Stimulated activated CD8-positive, alpha-beta memory T cell treated with anti-CD3 and anti-CD28 coated beads, Interleukin-15, amount 100 ng/mL, for 48 hours (primary cell): ENCODE measurements at places on chromosomes 16 and 17.

DNA sequence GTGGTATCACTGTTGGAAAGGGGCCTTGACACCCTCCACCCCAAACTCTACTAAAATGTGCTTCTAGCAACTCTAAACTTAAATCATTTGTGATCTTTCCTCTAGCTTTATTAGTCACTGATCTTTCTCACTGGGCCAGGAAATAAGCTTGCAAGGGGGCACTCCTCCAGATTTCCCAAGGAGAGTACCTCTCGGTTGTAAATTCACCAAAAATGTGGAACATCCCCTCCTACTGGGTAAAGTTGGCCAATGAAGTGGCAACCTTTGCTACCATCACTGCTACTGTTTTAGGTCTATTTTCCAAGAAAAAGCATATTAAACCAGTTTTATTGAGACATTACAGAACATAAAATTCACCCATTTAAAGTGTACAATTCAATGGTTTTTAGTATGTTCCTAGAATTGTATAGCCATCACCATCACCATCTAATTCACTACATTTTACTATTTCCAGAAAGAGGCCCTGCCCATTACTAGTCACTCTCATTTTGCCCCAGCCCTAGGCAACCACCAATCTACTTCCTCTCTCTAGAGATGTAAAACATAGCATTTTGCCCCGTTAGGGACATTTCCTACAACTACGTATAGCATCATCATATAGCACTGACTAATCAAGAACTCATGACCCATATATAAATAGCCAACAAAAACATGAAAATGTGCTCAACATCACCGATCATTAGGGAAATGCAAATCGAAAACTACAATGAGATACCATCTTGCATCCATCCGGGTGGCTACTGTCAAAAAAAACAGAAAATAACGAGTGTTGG lies 44.6 kb upstream of the ADCY9 start:
- no peak for DNase-seq

GRCh38 chr17:8623591-8623990 lies 6.9 kb downstream of the MYH10 start:
- DNase-seq = no peak

DNA sequence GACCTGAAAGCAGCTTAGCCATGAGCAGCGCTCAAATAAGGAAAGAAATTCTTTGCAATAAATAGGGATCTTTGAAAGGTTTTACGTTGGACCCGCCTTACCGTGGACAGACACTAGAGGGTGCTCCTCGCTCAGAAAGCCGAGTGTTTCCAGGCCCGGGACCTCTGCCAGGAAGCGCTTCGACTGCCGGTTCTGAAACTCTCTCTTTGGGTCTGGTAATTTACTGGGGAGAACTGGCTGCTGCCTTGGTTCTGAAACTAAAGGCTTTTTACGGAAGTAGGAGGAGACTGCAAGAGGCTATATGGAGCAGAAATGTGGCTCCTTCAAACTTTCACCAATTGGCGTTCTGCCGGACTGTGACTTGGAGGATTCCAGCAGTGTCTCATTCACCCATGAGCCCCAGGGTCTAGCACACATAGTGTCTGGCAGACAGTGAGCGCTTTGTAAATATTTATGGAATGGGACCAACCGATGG lies 45.6 kb upstream of the HOXB9 start:
- DNase-seq = peak; percentile 35

DNA sequence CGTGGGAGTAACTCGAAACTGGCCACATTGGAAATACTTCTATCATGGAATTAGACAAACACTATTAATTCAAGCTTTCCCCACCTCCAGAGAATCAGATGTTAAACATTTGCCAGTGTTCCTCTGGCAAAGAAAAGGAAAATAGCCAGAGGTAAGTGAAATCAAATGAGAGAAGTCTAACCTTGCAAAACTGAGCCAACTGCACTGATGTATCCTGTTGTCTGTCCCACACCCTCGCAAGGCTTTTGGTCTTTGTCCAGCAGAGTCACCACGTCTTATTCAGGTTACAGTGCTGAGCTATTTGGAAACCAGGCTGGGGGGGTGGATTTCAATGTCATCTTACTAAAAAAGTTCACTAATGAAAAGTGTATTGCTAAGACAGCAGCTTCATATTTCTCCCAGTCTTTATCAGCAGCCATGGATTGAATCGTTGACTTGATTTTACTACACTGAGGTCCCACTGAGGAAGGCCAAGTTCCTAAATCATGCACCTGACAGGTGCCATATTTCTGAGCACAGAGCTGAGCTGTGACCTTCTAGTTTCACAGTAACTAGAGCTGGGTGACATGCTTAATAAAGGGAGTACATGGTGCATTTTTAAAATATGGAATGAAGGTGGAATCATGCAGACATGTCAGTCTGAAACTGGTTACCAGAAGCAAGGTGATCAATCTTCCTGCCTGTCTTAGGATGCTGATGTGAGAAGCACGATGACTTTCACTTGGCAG lies 85.2 kb upstream of the HSBP1 start:
- DNase-seq = no peak

DNA sequence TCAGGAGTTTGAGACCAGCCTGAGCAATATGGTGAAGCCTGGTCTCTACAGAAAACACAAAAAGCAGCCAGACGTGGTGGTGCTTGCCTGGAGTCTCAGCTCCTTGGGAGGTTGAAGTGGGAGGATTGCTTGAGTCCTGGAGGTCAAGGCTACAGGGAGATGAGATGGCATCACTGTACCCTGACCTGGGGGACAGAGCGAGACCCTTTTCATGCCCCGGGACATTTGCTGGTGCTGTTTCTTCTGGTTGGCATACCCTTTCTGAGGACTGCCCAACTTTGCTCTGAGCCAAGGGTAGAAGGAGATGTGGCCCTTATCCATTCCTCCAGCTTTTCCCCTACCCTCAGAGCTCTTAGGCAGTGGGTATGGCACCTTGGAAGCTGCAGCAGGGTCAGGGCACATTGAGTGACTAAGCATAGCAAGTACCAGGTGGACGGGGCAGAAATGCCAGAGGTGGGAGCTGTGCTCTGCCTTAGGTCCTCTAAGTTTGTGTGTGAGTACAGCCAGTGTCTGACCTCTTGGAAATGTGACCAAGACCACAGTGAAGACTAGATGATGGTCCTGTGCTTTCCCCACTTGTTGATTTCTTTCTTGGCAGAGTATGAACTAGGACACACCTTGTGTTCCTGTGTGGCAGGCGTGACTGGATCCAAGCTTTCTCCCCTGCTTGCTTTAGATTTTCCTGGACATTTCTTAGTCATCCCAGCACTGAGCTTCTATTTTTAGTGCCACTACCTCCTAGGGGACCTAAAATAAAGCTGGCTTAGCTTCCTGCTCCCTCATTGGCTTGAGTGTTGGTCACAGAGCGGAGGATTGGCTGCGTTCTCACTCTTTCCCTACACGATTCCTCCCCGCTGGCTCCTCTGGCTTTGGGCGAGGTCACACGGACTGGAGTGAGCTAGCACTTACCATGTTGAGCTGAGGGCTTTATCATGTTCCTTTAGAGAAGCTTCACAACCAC lies 9.9 kb upstream of the EDC4 start:
- DNase-seq = no peak

DNA sequence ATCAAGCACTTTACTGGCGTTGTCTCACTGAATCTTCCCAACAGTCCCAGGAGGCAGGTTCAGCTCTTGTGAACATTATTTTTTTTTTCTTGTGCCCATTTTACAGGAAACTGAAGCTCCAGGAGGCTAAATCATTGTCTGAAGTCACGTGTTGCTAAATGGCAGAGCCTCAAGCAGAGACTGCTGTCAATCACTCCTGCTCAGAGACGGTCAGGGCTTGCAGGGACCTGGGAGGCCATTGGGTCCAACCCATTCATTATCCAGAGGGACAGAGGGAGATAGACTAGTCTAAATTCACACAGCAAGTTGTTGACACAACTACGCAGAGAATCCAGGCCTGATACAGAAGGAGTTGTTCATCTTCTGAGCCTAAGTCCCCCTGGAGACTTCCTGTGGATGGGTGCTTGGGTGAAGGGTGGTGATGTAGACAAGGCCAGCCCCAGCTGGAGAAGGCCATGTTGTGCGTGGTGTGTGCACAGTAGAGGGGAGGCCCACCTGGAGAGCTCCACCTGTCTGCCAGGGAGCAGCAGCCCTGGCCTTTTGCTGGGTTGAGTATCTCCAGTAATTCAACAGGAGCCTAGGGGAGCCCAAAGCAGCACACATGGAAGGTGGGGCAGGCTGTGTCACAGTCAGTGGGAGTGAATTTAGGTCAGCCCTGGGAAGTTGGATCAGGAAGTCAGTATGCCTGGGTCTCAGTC lies 24.3 kb upstream of the C1QL1 start:
- DNase-seq = no peak

DNA sequence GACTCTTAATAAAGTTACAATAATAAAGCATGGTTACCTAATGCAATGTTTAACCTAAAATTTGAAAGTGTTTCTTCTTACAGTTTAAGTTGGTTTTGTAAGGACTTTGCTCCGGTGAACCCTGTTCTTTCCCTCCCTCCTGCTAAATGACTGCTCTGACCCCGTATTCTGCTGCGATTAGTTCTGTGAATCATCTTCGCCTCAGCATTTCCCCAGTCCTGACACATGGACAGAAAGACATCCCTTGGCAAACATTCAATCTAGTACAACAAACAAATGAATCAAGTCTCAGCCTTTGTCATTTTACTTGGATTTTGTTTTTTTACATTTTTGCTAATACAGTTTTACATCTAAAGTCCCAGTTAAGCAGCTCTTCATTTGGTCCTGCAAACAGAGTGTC lies 15.4 kb downstream of the KCNJ2 start:
- DNase-seq = no peak

- DNase-seq = no peak
Measured at GRCh38 chr17:69757688-69758430, 317.2 kb upstream of the KCNJ16 start.

DNA sequence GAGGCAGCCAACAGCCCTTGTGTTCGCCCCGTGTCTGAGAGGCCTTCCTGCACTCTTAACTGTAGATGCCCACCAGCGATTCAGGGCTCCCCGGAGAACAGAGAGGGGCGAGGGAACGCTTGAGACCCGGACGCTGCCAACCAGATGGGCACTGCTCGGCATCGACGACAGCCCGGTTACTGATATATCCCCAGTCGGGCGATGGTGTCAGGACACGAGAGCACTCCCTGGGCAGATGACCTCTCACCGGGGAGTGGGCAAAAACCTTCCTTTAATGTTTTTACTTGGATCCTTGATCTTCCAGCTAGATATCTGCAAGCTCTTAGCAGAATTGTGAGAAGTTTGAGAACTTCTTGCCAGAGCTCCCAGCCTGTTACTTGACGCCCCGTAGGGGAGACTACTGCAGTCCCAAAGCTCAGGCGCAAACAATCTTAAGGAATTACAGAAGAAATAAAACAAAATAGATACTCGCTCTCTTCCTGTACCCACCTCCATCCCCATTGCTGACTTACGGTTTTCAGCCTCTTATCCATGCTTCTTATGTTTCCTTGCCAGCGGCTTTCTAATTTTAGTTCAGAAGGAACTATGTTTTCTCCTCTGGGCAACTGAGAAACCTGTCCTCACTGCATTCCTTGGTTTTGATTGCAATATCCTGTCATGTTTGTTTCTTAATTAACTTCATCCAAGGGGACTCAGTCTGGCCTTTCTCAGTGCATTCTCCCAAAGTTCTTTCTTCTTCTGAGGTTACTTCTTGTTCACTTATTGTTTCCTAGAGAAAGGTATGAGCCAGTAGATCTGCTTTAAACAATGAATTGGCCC lies 845 bp downstream of the SP2 start:
- DNase-seq = no peak

- no peak for DNase-seq
Measured at GRCh38 chr16:86061318-86061695, 162.3 kb downstream of the IRF8 start.

DNA sequence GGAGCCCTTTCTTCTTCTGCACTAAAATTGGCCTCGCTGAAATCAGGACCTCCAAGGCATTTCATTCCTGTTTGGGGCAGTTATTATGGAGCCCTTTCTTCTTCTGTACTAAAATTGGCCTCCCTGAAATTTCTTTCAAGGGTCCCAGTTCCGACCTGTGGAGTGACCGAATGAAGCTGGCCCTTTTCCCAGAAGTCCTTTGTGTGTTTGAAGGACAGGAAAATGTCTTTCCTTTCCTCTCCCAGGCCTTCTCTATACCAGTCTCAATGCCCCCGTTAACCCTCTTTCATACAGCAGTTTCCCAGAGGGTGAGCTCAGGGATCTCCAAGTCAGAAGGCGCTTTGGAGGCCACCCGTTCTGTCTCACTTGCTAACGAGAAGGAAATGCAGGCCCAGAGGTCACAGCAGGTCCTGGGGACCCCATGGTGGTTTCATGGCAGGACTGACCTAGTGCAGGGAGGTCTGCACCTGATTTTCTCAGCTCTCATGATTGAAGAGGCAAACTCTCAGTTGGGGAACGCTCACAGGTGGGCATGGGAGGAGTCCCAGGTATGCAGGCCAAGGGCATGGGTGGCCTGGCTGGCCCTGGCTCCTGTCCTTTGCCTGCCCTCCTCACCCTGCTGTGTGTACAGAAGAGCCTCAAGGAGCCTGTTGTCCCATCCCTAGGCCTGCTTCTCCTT lies 37.1 kb upstream of the DOC2B start:
- no peak for DNase-seq

DNA sequence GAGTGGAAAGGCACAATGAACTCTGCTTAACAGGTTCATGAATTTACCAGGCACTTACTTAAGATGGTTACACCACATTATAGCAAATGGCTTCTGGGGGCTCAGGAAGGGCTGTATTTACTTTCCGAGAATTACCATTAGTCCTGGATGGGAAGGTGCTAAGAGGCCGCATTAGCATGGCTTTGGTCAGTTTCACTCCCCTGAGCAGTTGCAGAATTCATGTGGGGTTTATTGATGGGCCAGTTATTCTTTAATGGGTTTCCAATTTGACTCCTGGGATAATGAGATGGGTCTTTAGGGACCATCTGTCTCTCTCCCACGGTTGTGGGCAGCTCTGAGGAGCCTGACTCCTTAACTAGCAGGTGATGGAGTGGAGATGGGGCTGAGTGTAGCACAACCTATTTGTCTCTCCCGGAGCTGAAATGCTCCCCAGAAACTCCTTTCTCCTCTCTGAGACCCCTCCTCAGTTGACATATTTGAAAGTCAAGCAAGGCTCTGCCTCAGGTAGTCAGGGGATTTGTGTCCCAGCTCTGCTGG lies 652.5 kb downstream of the HS3ST4 start:
- no peak for DNase-seq

- no peak for DNase-seq
Measured at GRCh38 chr17:17350491-17351355, 47.5 kb downstream of the NT5M start.

DNA sequence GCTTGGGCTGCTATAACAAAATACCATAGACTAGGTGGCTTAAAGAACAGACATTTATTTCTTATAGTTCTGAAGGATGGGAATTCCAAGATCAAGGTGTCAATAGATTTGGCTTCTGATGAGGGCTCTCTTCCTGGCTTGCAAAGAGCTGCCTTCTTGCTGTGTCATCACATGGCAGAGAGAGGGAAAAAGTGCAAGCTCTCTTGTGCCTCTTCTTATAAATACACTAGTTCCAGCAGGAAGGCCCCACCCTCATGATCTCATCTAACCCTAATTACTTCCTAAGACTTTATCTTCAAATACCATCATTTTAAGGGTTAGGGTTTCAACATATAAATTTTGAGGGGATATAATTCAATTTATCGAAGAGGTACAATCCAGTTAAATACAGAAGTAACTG lies 30.6 kb downstream of the ABCA9 start:
- no peak for DNase-seq

DNA sequence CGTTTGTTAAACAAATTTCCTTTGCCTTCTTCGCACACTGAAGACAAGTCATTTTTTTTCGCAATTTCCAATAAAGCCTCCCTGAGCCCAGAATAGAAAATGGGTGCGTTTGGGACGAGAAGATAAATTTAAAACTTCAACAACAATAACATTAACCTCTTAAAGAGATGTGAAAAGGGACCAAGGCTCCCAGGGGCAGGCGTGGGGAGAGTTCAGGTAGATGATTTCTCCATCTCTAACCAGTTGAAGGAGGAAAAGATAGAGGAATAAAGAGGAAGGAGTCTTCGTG lies 1.3 kb upstream of the HOXB4 start:
- DNase-seq = no peak
